ENCODE measurements at places on chromosomes 11 and 22.

GRCh38 chr11:46738887-46739286 is 19.9 kb downstream of the F2 start:
- no peak for DNase-seq

DNA sequence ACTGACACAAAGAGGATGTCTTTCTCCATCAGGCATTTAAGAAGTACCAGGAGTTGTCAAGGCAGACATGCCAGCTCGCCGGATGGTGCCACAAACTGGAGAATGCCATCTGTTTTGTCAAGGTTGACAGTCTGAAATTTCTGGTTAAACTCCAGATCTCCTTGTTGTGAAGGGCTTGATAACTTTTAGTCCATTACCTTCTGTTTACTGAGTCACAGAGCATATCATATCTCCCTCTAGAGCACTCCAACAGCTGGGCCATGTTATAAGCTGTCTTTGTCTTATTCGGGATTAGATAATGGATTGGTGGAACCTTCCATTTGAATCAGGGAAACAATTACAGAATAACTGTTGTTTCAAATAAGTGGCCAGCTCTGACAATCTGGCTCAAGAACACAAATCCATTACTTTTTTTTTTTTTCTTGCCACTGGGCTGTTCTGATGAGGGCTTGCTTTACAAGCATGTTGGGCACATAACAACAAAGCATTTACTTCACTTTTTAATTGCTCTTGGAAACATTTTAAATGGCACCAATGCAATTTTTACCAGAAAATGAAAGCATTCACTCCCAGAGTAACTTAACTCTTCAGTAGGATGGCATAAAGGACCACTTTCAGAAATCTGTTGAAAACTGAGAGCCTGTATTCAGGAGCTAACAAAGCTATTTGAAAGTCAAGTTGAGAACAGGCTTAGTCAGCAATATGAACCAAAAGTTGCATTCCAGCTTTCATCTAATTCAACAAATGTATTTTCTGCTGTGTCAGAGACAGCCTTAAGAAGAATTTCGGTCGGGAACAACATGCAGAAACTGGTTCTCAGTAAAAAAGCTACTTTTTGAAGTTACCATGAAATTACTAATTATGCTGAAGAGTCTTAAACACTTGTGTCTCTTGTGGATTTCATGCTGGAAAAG is 227.6 kb upstream of the PITPNB start:
- DNase-seq, result no peak

GRCh38 chr11:33452836-33453624 is 195.8 kb downstream of the HIPK3 start:
- DNase-seq, result peak; percentile 75

DNA sequence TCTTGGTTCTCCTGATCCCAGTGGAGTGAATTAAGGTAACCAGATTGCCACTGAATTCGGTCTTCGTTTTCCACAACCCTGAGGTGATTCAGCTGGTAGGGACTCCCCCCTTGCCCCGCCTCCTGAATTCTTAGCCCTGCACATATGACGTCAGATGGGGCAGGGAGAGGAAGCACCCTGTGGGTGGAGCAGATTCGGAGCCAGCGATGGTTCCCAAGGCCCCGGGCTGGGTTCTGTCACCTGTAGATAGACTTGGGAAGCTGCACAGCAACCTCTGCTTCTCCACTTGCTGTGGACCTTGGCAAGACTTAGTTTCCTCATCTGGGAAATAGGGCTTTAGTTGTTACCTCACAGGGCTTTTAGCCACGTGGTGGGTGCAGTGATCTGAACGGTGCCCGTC is 67.8 kb downstream of the CTTN start:
- DNase-seq, result no peak

DNA sequence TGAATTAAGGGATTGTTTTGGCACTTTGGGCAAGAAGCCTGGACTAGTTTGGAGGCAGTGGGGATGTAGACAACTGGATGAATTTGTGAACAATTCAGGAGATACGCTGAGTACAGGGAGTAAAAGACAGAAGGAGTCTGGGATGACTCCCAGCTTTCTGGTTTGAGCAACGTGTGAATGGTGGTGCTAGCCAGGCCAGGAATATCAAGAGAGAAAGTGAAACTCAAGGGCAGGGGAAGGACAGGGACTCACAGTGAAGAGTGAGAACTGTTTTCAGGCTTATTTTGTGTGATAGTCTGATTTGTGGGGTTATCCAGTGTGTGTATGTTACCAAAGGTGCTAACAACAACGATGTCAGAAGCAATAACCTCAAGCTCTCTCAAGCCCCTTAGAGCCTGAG is 15.9 kb downstream of the CHRM1 start:
- DNase-seq, result no peak

DNA sequence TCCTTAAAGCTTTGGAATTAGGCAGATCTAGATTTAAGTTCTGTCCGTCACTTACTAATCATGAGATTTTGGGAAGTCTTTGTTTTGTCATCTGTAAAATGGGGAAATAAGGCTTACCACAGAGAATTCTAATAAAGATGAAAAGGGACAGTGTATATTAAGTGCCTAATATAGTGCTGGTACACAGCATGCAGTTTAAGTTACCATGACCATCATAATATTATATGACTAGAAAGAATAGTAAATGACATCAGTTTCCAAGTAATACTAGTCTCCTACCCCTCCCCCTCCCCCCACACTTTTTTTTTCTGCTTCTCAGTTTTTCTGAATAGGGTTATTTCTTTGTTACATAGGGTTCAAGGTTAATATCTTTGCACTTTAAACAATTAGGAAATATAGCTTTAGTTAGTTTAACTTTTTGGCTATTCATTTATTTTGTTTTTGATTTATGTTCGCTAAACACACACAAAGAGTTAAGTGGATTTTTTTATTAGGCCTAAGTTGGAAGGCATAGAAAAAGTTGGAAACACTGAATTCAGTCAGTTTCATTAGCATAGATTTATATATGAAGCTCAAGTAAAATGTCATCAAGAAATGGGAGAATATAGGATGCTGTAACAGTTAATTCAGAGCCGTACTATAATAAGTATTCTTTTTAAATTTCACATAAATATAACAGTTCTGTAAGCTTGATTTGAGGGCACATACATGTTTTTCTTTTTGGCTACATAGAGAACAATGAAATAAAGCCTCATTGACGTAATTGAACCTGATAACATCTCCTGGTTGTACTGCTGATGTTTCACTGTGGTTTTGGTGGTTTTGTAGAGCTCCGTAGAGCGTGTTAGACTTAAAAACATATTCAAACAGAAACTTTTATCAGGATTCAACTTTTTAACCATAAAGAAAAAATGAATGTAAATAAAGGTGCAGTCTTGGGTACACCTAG is 121.2 kb downstream of the PDE3B start:
- DNase-seq, result peak; percentile 34

DNA sequence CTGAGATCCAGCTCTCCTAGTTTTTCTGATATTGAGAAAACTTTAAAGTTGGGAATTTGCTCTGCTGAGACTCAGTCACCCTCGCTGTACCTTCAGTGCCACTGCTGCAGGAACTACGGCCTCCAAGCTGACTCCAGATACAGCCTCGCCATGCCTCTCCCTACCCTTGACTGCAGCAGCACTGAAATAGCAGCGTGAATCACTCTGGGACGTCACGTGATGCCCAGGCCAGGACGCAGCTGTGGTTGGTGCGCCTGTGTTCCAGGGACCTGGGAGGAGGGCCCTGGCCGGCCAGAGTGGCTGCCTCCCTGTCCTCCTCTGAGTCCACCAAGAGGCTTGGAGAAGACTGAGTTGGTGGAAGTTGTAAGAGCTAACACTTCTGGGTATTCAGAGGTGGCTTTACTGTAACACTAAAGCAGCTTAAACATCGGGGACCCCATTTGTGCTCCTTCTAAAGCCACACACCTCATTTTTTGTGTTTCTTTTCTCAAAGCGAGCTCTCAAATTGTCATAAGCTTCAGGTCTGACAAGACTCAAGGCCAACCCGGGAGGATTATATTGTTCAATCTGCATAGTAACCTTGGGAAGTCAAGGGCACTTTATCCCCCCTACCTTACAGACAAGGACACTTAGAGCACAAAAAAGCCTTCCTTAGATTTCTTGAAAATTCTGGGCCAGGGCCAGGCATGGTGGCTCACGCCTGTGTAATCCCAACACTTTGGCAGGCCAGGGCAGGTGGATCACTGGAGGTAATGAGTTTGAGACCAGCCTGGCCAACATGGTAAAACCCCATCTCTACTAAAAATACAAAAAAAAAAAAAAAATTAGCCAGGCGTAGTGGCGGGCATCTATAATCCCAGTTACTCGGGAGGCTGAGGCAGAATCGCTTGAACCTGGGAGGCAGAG is 4.2 kb upstream of the STIP1 start:
- peak; percentile 82 for DNase-seq

DNA sequence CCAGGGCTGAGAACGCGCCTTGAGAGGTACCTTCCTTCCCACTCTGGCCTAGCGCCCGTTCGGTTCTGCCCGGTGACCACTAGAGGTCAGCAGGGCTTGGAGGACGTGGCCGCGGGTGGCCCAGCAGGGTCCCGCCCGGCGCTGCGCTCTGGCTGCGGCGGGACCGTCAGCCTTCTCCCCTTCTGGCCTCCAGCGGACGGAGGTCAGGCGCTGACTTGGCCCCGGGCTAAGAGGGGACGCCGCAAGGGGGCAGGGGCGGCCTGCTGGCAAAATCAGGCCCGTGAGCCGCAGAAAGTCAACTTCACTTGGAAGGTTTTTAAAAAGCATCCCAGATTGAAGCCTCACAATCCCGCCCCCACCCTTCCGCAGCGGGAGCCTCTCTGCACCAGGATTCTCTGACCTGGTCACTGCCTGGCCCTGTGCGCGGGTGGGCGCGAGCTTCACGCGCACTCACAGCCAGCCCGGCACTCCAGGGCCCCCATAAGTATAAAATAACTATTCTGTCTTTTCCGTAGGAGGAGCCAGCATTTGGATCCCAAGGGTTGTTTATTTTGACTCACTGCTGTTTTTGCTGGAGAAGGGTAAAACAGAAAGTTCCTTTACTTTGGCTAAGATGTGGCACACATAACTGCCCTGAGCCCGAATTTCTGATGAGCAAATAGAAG is 23.2 kb upstream of the ZBTB16 start:
- DNase-seq, result peak; percentile 14

DNA sequence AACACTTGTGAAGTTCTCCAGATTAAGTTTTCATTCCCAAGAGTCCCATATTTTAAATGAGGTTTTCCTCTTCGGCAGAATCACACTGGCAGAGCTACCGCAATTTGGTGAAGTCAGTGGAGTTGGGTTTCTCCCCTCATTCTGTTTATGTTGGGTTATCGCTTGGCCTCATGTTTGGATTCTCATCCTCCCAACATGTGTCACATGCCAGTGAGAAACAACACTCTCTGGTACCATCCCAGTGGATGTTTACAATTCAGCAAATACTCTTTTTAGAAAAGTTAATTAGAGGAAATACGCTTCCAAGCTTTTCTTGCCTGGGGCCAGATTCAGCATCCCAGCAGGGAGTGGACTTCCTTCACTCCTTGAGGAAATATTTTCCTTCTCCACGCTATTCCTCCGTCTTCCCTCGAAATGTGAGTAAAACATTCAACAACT is 2.1 kb downstream of the PAMR1 start:
- DNase-seq, result no peak

GRCh38 chr11:8267831-8268529 is 4.3 kb upstream of the LMO1 start:
- no peak for DNase-seq

DNA sequence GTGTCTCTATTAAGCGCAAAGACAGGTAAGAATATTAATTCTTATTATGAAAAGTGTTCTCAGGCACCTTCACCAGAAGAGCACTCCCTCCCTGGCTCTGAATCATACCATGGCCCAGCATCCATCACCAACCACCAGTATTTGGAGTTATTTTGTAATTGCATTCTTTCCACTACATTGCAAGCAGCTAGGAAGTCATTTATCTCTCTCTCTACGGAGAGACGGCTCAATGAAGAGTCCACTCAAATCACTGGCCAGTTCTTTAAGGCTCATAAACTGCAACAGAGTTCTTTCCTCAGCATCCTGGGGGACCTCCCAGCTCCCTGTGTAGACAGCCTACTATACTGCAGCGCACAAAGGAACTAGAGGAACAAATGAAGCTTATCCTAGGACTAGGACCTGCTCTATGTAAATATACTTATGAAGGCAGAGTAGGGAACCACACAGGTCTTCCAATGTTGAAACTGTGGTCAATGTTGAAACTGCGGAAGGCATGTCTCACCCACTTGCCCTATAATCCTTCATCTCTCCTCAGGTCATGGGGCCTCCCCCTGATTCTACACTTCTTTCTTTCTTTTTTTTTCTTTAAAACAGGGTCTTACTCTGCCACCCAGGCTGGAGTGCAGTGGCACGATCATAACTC is 63.4 kb downstream of the AAMDC start:
- no peak for DNase-seq

DNA sequence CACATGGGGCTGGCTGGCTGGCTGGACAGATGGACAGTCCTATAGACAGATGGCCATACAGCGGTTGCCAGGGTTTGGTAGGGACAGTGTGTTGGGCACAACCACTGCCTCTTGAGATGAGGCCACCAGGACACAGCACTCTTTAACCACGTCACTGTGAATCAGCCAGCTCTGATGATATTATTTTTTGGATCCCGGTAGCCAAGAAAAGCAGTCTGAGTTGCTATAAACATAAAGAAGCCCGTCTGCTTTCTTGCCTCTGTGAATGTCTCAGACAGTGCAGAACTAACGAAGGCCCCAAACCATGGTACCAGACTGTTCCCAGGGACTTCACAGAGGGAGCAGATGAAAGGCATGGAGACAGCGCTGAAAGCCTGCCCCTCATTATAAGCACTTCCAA is 115.9 kb upstream of the CSNK2A3 start:
- DNase-seq, result no peak

- no peak for DNase-seq
These were observed 35.1 kb upstream of the PDGFD start for GRCh38 chr11:104199053-104199452.

GRCh38 chr11:31652528-31652927 is 143.0 kb downstream of the ELP4 start:
- DNase-seq, result no peak

DNA sequence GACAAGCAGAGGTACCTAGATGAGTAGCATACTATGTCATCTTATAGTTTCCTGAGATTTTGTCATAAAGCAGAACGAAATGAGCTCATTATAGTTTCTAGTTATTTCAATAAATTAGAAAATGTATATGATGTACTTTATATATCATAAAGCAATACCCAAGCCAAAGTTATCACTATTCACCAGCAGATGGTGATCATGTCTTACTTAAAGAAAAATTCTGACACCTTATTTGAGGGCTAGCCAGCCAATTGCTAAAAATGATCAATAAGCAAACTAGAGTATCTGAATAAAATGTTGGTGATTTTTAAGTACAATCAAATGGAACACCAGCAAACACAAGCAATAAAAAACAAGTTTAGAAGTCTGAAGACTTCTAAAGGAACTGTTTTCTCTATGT is 44.1 kb downstream of the RSF1 start:
- DNase-seq, result no peak
